Thoracic aorta (tissue), 2 donors: ENCODE measurements at places on chromosomes 16 and 17.

- DNase-seq = no peak
These were observed 29.3 kb upstream of the CIBAR2 start for GRCh38 chr16:85141491-85142128.

DNA sequence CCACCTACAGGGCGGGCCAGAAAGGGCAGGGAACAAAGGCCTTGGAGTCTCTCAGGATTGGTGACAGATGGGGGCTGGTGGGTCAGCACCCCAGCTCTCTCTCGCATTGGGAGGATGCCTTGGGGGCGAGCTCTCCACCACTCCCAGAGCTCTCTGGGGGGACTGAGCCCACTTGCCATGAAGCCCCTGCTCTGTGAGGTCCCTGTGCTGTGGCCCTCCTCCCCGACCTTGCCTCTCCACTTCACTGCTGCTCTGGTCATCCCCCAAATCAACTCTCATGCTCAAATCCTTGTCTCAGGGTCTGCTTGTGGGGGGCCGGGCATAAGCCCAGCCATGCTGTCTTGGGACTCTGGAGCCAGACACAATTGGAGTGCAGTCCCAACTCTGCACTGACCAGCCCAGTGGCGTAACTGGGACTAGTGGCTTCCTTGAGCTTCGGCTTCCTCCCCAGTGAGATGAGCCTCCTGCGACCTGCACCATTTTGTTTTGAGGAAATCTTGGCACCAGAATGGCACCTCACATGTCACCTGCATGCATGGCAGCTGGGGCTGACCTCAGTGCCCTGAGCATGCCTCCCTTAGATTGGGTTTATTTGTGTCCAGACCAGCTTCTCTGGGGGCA is 184.5 kb downstream of the IRF8 start:
- no peak for DNase-seq

GRCh38 chr17:79281803-79282202 is 207.2 kb downstream of the ENGASE start:
- DNase-seq = no peak

- DNase-seq = no peak
These were observed 27.9 kb downstream of the CACNA1H start for GRCh38 chr16:1180549-1181403.

GRCh38 chr16:50204453-50205108 is 51.5 kb downstream of the TENT4B start:
- no peak for DNase-seq

GRCh38 chr17:42521036-42521435 is 15.0 kb upstream of the NAGLU start:
- DNase-seq = no peak

DNA sequence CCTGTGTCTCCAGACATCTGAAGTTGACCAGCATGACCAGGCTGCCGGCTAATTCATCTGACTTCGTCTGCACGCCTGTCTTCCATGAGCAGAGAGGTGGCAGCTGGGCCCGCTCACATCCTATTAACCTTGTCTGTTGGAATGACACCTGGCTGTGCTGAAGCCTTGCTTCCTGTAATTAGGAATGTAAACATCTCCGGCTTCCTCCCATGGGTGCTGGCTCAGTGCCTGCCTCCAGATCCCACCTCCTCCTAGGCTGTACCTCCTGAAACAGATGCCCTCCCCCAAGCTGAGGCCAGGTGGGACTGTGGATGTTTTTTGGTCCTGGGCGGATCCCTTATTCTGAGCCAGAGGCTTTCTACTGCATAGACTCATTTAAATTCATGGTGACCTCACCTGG is 296.3 kb downstream of the HS3ST4 start:
- no peak for DNase-seq

DNA sequence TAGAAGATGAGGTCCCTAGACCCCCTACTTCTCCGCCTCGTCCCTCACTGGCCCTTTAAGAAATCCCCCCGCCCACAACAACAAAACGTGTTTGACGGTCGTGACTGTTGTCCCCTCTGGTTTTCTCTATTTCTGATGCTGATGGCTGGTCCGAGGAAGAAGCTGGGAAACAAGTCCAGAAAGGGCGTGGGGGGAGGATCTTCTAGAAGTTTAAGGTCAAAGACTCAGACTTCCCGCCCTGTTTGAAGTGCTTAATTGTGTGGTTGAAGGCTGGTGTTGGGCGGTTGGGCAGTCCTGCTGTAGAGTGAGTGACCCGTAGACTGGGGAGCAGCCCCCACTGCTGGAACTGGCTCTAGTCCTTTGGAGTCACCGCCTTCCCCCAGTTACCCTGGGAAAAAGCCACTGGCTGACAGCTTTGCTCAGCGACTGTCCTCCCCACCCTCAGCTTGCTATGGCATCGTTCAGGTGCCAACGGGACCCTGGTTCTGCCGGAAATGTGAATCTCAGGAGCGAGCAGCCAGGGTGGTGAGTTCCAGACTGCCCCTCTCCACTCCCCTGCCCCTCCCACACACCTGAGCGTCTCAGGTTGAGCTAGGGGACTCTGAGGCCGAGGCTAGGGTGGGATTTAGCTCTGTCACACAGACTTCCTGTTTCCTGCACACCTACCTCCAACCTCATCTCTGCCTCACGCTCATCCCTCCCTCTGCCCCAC is 1.6 kb downstream of the MLLT6 start:
- DNase-seq = no peak

DNA sequence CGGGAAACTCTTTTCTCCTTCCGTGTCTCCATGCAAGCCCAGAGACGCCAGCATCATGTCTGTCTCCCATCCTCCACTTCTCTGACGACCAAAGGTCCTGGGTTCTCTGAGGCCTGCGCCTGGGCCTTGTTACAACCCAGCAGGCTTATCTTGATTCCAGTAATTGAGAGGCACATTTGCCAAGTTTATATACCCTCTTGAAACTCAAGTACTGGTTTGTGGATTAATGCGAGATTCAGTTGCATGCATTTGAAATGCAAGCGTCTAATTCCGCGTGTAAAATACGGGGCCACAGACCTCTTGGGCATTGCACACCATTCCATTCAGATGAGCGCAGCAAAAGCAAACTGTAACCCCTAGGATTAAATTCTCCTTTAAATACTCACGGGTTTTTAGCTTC is 28.7 kb upstream of the CRISPLD2 start:
- no peak for DNase-seq

DNA sequence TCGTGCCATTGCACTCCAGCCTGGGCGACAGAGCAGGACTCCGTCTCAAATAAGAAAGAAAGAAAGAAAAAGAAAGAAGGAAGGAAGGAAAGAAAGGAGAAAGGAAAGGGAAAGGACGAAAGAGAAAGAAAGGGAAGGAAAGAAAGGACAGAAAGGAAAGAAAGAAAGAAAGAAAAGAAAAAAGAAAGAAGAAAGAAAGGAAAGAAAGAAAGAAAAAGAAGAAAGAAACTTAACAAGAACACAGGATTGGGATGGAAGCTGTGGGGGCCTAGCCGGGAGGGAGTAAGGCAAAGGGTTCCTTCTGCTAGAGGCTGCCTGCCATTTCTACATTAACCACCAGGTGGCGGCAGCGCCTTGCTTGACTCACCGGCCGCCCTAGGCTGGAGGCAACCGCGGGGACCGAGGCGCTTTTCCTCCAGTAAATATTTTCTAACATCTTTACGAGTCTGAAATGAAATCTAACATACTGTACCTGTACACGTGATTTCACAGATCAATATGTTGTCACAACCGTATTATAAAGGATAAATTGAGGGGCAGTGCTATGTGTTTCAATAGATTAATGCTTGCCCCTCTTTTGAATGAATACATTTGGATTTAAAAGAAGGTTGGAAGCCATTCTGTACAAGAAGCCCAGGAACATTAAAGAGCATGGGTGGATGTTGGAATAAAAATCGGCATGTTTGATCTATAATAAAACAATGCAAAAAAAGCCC is 6.1 kb downstream of the GJD3 start:
- peak; percentile 56 for DNase-seq

DNA sequence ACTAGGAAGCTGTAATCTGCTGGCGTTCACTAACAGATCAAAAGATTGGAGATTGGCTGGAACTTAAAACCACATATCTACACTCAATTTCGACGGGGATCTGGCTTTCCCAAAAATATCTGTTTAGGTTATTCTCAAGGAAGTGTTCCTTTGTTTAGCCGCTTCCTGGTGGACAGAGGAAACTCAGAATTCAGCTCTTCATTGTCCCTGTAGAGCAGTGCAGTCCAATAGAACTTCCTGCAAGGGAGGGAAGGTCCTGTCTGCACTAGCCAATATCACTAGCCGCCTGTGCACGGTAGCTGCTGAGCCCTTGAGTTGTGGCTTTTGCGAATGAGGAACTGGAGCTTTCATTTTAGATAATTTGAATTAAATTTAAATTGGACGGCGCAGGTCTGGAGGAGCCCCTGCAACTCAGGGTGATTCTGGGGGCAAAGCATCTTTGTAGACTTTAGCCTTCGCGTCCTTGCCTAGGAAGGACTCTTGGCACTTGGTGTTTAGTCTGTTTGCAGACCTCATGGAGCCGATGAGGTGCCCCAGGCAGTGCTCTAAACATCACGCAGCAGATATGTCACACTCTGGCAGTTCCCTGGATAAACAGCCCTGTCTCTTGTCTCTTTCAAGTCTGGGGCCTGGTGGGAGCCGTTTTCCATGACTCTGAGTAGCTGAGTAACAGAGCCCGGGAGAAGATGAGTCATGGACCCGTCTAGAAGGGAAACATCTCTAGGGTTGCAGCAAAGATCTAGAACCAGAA is 122.2 kb downstream of the CCDC182 start:
- DNase-seq = no peak

DNA sequence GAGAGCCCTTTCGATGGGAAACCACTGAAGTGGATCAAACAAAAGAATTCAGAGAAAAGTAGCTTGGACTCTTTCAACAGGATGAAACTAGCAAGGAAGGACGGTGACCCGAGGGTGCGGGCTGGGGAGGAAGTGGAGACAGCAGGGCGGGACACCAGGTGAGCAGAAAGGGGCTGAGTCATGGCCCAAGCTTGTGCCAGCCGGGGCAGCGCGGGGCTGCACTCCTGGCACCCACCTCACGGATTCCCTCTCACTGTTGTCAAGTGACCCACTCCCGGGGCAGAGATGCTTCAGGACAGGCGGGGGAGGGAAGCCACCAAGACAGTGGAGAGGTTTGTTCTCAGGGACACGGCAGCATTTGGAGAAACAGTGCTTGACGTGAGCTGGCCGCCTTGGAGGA is 10.7 kb upstream of the RNF222 start:
- DNase-seq = no peak

GRCh38 chr17:18851201-18851600 is 6.7 kb upstream of the PRPSAP2 start:
- no peak for DNase-seq

DNA sequence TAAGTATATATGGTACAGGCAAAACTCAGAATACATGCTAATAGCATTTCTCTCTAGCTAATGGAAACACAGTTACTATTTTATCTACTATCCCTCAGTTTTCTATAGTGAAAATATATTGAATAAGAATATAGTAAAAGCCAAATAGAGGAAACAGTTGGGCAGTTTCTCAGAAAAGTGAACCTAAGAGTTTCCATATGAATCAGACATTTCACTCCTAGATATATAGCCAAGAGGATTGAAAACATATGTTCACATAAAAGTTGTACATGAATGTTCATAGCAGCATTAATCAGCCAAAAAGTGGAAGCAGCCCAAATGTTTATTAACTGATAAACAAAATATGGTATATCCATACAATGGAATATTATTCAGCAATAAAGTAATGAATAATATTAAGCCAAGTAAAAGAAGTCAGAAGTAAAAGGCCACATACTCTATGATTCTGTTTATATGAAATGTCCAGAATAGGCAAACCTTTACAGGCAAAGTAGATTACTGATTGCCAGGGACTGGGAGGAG is 134.6 kb downstream of the CYB561 start:
- DNase-seq = no peak

DNA sequence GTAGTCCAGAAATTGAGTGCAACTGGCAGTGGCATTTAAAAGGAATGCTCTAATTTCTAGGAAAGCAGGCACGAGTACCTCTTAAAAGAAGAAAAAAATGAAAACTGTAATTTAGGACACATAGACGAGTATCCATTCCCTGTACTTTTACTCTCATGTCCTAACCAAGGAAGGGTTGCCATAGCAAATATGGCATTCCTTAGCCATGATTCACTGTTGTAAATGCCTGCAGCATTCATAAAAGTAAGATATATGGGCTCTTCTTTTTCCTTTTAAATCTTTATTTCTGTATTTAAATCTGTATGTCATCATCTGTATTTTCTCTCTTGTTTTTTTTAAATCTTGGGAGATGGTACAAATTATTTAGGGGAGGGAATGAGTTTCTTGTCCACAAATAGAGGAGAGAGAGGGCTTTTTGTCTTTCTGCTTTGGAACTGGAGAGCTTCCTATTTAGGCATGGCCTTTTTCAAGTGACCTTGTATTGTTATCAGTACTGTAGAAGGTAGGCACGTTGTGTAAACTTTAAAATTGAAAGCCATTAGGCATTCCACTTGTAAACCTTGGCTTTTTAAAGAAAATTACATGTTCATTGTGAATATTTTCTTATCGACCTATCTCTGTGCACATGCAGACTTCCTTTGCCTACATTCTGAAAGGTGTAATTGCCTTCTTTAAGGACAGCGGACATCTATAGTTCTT is 50.0 kb downstream of the TENT4B start:
- DNase-seq = no peak

DNA sequence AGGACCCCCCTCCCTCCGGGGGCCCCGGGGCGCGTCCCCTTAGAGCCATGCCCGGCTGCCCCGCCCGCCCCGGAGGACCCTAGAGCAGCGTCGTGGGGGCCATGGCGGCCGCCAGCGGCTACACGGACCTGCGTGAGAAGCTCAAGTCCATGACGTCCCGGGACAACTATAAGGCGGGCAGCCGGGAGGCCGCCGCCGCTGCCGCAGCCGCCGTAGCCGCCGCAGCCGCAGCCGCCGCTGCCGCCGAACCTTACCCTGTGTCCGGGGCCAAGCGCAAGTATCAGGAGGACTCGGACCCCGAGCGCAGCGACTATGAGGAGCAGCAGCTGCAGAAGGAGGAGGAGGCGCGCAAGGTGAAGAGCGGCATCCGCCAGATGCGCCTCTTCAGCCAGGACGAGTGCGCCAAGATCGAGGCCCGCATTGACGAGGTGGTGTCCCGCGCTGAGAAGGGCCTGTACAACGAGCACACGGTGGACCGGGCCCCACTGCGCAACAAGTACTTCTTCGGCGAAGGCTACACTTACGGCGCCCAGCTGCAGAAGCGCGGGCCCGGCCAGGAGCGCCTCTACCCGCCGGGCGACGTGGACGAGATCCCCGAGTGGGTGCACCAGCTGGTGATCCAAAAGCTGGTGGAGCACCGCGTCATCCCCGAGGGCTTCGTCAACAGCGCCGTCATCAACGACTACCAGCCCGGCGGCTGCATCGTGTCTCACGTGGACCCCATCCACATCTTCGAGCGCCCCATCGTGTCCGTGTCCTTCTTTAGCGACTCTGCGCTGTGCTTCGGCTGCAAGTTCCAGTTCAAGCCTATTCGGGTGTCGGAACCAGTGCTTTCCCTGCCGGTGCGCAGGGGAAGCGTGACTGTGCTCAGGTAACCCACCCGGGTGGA is 759 bp downstream of the ALKBH5 start:
- peak; percentile 19 for DNase-seq

DNA sequence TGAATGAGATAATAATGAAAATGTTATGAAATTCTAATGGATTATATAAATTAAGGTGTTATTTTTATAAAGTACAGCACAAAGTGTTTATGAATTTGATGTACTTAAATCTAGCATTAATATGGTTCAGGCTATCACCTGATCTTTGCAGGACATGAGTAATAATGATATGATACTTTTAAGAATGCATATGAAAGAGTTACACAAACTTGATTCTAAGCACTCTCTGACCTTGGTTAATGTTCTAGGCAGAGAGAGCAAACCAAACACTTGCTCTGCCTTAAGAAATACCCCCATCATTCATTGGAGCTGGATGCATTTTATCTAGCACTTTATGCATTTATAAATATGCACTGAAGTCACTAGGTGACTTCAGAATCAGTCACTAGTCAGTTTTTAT is 942.2 kb upstream of the CDH8 start:
- no peak for DNase-seq

- no peak for DNase-seq
These were observed 5.7 kb downstream of the SNX11 start for GRCh38 chr17:48113201-48113676.
